ENCODE measurements at places on chromosomes 3 and 15.

DNA sequence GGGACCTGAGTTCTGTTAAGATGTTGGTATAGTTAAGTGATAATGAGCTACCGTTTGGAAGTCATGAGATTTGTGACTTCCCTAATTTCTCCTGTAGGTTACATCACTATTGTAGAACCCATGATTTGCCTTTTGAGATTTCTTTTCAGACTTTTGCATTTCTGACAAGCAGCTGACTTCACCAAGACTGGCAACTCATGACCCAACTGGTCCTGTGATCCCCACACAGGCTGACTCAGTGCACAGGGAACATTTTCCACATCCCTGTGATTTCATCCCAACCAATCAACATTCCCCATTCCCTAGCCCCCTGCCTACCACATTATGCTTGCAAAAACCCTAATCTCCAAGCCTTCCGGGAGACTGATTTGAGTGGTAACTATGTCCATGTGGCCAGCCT, 242.1 kb upstream of the PDZRN3 start:
- no peak for DNase-seq

GRCh38 chr3:21830541-21830940, 79.5 kb upstream of the ZNF385D start:
- DNase-seq, result no peak

DNA sequence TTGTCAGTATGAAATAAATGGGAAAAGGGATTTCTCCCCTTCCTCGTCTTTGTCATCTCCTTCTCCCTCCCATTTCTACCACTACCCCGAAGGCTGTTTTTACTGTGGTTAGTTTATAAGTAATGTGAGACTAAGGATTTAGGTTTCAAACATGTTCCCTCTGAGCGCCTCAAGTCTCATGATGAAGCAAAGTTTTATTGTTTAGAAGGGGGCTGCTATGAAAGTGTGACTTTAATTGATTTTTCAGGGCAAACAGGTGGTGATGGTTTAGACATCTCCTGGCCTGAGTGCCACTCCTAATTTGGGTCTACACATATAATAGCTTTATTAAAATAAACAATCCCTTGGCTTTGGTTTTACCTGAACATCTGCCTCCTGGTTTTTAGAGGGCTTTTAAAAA, 185.5 kb downstream of the MCTP2 start:
- DNase-seq, result no peak

DNA sequence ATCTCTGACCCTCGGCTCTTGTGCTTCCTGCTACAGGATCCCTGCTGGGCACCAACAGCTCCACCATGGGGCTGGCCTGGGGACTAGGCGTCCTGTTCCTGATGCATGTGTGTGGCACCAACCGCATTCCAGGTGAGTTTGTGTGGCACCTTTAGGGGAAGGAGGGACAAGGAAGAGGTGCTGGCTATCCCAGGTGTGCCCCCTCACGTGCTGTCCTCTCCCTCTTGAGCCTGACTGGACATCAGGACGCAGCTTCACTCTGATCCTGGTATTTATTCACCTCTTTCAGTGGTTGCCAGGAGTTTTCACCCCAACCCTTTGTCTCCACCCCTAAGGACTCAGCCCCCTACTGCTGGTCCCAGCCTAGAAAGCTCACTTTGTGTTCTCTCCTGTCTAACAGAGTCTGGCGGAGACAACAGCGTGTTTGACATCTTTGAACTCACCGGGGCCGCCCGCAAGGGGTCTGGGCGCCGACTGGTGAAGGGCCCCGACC, 960 bp downstream of the THBS1 start:
- DNase-seq, result no peak

- DNase-seq, result no peak
Observed at GRCh38 chr3:31925271-31925630, 55.8 kb downstream of the OSBPL10 start.

DNA sequence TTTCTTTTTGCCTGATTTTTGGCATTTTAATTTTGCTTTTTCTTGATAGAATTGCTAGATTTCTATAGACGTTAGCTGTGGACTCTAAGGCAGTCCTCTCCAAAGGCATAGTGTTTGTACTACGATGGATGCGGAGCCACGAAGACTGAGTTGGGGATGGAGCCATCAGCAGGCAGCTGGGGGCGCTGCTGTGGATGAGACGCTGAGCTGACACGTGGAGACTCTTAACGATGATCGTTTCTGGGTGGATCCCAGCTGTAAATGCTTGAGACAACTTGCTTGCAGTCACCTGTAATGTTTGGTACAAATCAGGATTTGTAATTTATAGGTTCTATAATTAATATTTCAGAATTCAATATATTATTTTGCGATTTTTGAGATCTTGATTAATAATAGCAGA, 13.3 kb upstream of the PPP1R2 start:
- no peak for DNase-seq

DNA sequence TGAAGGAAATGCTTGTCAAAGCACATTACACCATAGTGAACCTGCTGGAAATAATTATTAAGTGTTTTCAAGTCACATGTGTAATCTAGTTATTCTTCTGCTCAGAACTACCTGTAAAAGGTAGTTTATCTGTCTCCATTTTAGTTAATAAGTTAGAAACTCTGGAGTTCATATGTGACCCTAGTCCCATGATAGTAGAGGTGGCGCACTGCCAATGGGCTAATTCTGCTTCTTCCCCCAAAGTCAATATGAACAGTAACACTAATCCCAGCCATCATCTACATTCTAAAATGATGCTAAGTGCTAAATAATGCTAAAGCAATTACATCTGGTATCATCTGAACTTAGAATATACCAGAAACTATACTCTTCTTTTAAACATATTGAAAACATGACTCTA, 361.0 kb upstream of the NECTIN3 start:
- DNase-seq, result no peak

- DNase-seq, result no peak
Observed at GRCh38 chr3:157311633-157312375, 124.8 kb upstream of the PTX3 start.

DNA sequence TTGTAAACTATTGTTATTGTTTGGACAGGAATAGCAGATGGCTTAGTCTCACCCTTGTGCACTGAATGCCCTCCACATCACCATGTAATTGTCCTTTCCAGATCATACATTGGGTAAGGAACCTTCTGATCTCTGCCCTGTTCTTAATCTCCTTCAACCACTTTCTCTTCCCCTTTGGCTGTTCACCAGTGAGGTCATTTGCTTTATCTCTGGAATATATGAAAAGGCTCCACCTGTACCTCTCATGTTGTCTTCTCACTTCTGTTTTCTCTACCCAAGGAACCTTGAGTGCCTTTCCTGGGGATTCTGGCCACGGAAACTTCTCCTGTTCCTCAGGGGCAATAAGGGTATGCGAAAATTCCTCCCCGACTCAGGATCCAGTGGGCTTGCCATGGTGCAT, 28.5 kb downstream of the MCTP2 start:
- DNase-seq, result no peak

GRCh38 chr3:14371573-14372474, 30.6 kb upstream of the SLC6A6 start:
- DNase-seq, result no peak

DNA sequence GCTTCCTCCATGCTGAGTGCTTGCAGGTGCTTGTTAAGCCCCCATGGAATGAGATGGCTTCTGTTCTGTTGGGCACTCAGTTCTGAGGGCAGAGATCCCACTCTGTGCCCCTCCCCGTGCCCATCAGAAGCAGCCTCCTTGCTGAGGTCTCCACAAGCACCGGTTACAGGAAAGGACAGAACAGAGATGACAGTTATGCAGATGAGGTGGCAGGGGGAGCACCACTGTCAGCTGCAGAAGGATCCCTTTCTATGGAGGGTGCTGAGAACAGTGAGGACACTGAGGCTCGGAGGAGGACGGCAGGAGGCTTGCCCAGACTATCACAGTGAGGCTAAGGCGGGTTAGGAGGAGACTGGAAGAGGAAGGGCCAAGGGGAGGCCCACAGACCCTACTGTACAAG, 12.4 kb downstream of the CACNA2D2 start:
- DNase-seq, result no peak

DNA sequence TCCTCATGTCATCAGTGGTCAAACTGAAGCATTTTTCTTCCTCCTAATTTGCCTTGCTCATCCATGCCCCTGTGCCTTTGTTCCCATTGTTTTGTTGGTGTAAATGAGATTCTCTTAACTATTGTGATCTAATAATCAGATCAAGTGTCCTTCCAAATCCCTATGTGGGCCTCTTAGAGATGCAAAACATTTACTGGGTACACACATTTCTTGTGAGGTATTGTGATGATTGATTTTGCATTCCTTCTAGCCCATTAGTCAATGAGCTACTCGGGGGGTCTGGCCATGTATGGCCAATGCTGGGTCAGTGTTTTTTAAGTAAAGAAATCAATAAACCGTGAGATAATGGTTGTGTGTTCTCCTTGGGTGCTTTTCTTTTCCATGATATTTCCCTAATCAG, 580.4 kb downstream of the VGLL3 start:
- DNase-seq, result no peak

DNA sequence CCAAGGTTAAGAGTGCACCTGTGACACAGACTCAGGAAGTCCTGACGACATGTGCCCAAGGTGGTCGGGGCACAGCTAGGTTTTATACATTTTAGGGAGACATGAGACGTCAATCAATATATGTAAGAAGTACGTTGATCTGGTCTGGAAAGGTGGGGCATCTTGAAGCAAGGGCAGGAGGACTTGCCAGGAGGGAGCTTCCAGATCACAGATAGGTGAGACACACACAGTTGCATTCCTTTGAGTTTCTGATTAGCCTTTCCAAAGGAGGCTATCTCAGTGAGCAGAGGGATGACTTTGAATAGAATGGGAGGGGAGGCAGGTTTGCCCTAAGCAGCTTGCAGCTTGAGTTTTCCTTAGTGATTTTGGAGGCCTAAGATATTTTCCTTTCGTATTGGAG, 257.4 kb downstream of the CGGBP1 start:
- DNase-seq, result no peak

DNA sequence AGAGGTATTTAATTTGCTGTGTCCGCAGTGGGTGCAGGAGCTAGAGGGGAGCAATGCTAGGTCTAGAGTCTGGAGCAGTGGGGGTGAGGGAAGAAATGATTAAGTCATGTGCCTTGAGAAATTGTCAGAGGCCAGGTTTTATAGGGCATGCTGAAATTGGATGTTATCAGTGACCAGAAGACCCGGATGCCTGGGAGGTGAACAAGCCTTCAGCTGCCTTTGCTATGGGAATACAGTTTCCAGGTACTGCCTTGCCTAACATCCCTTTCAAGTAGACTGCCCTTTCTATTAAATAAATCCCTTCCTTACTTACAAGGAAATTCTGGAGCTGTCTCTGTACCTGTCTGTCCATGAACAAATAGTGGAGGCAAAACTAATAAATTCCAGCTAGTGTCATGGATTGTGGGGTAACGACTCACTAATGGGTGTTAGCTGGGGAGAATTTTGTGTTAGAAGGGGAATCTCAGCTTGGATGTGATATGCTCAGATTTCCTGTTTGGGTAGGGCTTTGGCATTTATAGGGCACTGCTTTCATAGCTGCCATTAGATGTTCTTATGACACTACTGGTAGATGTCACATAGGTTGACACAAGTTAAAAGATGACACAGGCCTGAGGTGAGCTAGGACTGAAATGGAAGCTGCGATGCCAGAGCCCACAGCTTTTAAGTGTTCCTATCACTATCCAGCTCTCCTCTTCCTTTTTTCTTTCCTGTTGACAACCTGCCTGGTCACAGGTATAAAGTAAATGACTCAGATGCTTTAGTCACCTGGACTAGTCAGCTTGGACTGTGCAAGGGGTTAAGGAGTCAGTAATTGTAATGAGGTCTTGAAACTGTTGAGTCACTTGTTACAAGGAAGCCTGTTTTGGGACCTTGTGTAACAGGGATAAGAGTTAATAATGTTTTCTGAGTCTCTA, 21.3 kb downstream of the CHD2 start:
- DNase-seq, result no peak

DNA sequence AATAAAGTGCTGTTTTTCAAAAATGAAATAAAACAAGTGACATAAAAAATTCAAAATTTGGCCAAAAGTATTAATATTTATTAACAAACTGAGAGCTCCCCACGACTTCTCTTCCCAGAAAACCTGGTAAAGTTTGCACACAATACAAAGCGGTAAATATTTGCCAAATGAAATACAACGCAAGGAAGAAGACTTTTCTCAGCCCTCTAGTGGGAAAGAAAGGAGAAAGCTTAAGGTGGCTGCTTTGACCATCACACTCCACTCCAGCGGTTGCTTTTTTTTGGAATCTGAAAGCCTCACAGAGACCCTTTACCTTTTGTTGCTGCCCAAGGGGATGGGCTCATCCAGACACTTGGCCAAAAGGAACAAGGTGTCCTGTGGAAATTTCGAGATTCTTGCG, 1.1 kb upstream of the GK5 start:
- DNase-seq, result no peak

DNA sequence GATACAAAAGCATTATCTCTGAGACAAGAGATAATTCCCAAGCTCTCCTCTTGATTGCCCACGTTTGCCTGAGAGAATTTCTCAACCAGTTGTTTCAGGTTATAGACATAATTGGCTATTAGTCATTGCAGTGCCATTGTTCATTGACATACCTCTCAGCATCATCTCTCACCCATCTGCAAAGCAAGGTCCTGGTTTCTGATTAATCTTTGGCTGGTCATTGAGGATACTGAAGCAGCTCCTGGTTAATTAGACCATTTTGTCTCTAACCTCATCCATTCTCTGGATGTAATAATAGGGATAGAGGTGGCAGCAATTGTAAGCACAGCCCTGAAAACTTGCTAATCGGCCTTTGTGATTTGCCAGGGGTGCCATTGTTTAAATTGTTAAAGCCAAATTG, 104.2 kb downstream of the CNTN6 start:
- no peak for DNase-seq

- DNase-seq, result no peak
Observed at GRCh38 chr15:64775551-64776401, at the start of gene RBPMS2. Gene RBPMS2, minus strand, starts transcription at chr15:64775589. Its CDS starts 270 bp downstream, at chr15:64775319.

- no peak for DNase-seq
Observed at GRCh38 chr3:33937628-33938027, 139.2 kb downstream of the PDCD6IP start.

GRCh38 chr3:31924610-31925270, 56.3 kb downstream of the OSBPL10 start:
- DNase-seq, result no peak

Measured in NCI-H1694 (cell line).